ENCODE measurements at places on chromosomes 1 and 21. TPM values are rescaled to one million over a fixed set of nuclear protein-coding genes. Genes with fewer than 3 reads are reported as not detected.

- H3K4me1 ChIP-seq: peaks cover 7% of the 10 kb centered on the region
- no peaks in the 10 kb centered on the region for H3K27me3 ChIP-seq
- H3K4me3 ChIP-seq: no peak overlapping the region
- peak overlapping the region; percentile 46 for H3K27ac ChIP-seq
Measured at GRCh38 chr1:183239793-183240525, 53.9 kb downstream of the LAMC2 start.

GRCh38 chr1:169102567-169102966 lies 3.9 kb upstream of the ATP1B1 start:
- peaks cover 31% of the 10 kb centered on the region for H3K4me1 ChIP-seq
- DNase-seq: peak; percentile 86
- H3K36me3 ChIP-seq: no peaks in the 10 kb centered on the region

DNA sequence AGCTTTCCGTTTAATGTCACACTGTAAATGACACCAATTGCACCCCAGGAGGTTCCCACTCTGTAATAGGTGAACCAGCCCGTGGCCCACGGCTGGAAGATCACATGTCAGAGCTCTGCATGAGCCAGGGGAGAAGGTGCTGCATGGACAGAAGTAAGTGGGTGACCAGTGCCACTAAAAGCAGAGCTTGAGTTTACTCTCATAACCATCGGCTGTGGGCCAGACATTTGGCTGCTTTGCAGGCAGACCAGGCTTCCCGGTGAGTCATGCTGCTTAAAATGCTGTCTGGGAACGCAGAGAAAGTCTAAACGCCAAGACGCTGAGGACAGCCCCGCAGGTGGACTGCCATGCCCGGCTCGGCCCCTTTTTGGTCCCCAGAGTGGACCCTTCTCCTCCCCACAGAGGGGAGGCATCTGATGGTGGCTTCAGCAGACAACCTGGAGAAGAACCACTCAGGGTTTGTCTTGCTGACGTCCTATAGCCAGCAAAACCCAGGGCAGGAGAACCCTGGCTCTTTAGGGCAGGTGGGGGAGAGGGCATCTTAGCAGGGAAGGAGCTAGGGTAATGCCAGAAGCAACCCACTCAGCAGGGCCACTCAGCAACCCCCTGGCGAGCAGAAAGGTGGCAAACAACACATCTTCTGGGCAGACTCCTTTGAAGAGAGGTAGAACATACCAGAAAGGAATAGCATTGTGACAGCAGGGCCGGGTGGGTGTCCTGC lies 7.3 kb downstream of the KIAA2013 start:
- peaks cover 38% of the 10 kb centered on the region for H3K36me3 ChIP-seq
- H3K4me3 ChIP-seq: no peak overlapping the region
- H3K4me1 ChIP-seq: peaks cover 25% of the 10 kb centered on the region
- no peak overlapping the region for H3K27ac ChIP-seq
- no peak for DNase-seq

DNA sequence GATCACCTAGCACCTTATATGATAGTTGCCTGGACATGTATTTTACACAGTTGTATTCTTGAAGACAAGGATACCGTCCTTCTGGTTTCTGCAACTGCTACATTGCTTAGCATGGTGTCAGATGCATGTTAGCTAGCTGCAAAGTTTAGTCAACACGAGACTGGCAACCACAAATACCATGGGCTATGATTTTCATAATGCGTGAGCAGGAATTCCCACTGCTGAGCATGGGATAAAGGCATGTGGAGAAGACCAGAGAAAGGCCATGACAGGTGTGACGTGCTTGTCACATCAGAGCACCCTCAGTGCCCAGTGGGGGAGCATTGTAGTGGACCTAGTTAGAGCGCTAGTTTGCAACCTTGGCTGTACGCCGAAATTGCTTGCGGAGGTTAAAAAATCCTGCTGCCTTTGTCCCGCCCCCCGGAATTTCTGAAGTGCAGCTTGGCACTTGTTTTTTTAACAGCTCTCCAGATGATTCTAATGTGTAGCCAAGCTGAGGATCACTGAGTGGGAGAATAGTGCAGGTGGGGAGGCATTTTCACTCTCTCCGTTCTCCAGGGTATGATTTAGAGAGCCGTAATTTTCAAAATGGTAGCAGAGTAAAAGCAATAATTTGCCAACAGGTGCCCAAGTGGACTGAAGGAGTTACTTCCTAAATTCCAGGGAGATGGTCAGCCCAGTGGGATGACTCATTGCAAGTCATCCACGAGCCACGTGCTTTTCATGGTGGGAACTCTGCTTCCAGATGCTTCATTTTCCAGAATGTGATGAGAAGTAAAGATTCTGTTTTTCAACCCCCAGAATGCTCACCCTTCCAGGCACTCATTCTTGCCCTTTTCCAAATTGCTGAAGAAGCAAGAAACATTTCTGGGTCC lies 81.0 kb downstream of the CNIH3 start:
- no peaks in the 10 kb centered on the region for H3K27me3 ChIP-seq
- peaks cover 11% of the 10 kb centered on the region for H3K4me1 ChIP-seq
- H3K27ac ChIP-seq: no peak overlapping the region
- peak; percentile 84 for DNase-seq
- H3K36me3 ChIP-seq: no peaks in the 10 kb centered on the region
- no peak overlapping the region for H3K4me3 ChIP-seq

DNA sequence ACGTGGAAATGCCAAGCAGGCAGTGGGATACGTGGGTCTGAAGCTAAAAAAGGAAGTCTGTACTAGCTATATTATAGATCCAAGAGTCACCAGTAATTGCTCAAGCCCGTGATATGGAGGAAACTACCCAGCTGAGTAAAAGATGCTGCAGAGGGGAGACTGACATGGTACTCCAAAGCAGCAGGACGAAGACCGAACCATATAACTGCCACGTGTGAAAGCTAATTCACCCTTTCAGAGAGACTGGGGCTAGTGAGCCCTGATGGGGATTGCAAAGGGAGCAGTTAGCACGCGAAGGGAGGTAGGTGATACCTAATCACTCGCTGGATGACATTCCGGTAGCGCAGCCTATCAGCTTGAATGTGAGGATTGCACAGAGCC lies 316 bp downstream of the AP4B1 start:
- DNase-seq: no peak
- peaks cover 17% of the 10 kb centered on the region for H3K4me1 ChIP-seq
- peak overlapping the region; percentile 58 for H3K4me3 ChIP-seq
- no peaks in the 10 kb centered on the region for H3K27me3 ChIP-seq
- H3K27ac ChIP-seq: peak overlapping the region; percentile 58
- no peaks in the 10 kb centered on the region for H3K36me3 ChIP-seq

- H3K27me3 ChIP-seq: no peaks in the 10 kb centered on the region
- no peaks in the 10 kb centered on the region for H3K36me3 ChIP-seq
- DNase-seq: no peak
- H3K4me3 ChIP-seq: no peak overlapping the region
Measured at GRCh38 chr1:193368302-193368701, 181.9 kb upstream of the B3GALT2 start.

DNA sequence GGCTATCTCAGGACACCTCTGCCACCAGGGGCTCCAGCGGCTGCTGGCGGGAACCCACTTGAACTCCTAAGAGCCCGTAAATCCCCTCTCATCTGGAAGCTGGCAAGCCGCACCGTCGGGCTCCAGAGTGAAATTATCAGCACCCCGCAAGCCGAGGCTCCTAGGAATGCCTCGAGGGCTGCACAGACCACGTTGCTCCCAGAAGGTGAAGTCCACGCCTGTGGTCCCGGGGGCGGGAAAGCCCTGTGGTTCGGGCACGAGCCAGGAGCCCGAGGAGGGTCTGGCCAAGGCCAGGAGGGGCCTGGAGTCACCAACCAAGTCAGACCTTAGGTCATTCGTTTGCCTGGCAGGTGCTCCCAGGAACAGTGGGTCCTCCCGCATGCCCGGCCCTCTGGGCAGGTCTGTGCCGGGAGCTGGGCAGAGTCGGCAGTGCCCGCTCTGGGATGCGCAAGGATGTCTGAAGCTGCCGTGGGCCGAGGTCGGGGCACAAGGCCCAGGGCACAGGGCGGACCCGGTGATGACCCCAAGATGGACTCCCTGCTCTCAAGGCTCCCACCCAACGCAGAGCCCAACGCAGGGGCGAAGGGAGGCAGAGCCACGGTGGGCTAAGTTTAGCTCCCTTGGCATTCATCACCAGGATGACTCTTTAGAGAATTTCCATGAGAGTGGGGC lies 8.9 kb downstream of the ACTRT2 start:
- H3K4me1 ChIP-seq: no peaks in the 10 kb centered on the region
- no peak for DNase-seq
- H3K4me3 ChIP-seq: no peak overlapping the region
- H3K27me3 ChIP-seq: no peaks in the 10 kb centered on the region
- H3K27ac ChIP-seq: no peak overlapping the region

GRCh38 chr1:183148599-183148998 lies 37.5 kb upstream of the LAMC2 start:
- no peaks in the 10 kb centered on the region for H3K27me3 ChIP-seq
- peaks cover 11% of the 10 kb centered on the region for H3K4me1 ChIP-seq
- no peak overlapping the region for H3K4me3 ChIP-seq
- peaks cover 3% of the 10 kb centered on the region for H3K36me3 ChIP-seq

GRCh38 chr1:47184090-47184821 lies 5.6 kb downstream of the PDZK1IP1 start:
- H3K36me3 ChIP-seq: no peaks in the 10 kb centered on the region
- H3K27me3 ChIP-seq: no peaks in the 10 kb centered on the region
- H3K4me3 ChIP-seq: no peak overlapping the region
- H3K4me1 ChIP-seq: peaks cover 12% of the 10 kb centered on the region
- DNase-seq: no peak

DNA sequence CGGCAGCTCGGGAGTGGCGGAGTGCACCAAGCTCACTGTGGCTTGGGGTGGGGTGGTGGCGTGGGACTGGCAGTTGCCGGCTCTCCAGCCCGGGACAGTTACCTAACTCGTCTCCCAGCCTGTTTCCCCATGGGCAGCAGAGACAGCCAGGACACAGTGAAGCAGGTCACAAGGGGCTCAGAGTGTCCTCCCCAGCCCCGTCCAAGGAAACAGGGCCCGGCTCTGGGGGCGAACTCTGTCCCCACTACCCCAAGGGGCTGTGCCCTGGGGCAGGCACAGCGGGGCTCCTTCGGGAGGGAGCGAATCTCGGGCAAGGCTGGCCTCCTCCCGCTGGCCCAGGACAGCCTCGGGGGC lies 759 bp downstream of the GPR157 start:
- peak overlapping the region; percentile 48 for H3K4me3 ChIP-seq
- H3K4me1 ChIP-seq: peaks cover 24% of the 10 kb centered on the region
- peak; percentile 58 for DNase-seq

DNA sequence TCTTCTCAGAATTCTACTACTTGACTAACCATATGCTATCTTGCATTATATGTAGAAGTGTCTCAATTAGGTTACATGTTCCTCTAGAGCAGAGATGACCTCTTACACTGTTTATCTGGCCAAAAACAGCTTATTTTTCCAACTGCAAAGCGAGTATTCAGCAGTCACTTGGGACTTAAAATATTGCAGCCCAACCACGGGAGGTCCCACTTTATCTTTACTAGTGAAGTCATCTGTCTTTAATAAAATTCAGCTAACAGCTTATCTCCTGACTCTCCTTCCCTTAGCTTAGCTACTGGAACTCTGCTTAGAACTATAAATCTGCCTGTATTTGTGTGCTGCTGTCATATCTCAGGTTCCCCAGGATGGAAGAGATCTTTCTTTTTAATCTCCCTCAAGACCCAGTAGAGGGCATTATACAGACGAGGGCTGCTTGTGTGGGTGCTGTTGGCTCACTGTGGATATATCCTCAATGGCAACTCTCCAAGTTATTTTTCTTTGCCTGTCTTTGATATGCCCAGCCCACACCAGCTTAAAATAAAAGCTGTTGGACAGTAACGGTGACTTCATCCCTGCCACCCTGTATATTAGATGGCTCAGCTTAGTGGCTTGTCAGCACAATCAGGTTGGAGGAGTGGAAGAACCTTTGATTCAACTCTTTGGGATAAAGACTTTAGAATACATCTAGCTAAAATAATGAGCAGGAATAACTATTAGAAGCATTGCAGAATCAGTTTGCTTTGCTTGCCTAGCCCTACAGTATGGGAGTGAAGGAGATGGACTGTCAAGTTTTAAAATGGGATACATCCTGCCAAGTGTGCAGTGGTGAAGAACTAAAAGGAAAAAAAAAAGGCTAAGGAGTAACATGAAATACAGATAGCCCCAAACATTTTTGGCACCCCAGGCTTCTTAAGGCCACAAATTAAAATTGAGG lies 9.6 kb downstream of the ENSA start:
- no peaks in the 10 kb centered on the region for H3K27me3 ChIP-seq
- peak overlapping the region; percentile 73 for H3K27ac ChIP-seq
- H3K4me3 ChIP-seq: no peak overlapping the region
- H3K36me3 ChIP-seq: peaks cover 40% of the 10 kb centered on the region
- peak; percentile 32 for DNase-seq

- no peaks in the 10 kb centered on the region for H3K27me3 ChIP-seq
- peak overlapping the region; percentile 86 for H3K27ac ChIP-seq
- no peak overlapping the region for H3K4me3 ChIP-seq
Measured at GRCh38 chr1:55216096-55216495, 932 bp upstream of the USP24 start.

- H3K27ac ChIP-seq: no peak overlapping the region
- no peak overlapping the region for H3K4me3 ChIP-seq
- no peaks in the 10 kb centered on the region for H3K4me1 ChIP-seq
Measured at GRCh38 chr21:31180256-31181081, 142.2 kb upstream of the KRTAP19-8 start.

- no peaks in the 10 kb centered on the region for H3K36me3 ChIP-seq
- H3K4me1 ChIP-seq: no peaks in the 10 kb centered on the region
- DNase-seq: no peak
- no peaks in the 10 kb centered on the region for H3K27me3 ChIP-seq
- H3K4me3 ChIP-seq: no peak overlapping the region
- H3K27ac ChIP-seq: no peak overlapping the region
Measured at GRCh38 chr1:185603158-185603557, 131.0 kb upstream of the HMCN1 start.

- H3K27me3 ChIP-seq: no peaks in the 10 kb centered on the region
- H3K27ac ChIP-seq: no peak overlapping the region
- H3K4me1 ChIP-seq: peaks cover 11% of the 10 kb centered on the region
- DNase-seq: no peak
- H3K36me3 ChIP-seq: peaks cover 37% of the 10 kb centered on the region
Measured at GRCh38 chr1:223761411-223761810, 49.1 kb downstream of the CAPN2 start.

- DNase-seq: no peak
- H3K36me3 ChIP-seq: no peaks in the 10 kb centered on the region
- H3K27ac ChIP-seq: no peak overlapping the region
- H3K4me3 ChIP-seq: no peak overlapping the region
- no peaks in the 10 kb centered on the region for H3K4me1 ChIP-seq
- H3K27me3 ChIP-seq: no peaks in the 10 kb centered on the region
Measured at GRCh38 chr1:21198929-21199328, 22.2 kb upstream of the EIF4G3 start.

KCND3 gene
- total RNA-seq: 4.3 TPM

TGFB2 gene
- total RNA-seq: 8.3 TPM

TP73 gene
- not detected for total RNA-seq

AQP10 gene
- total RNA-seq: not detected

GJA8 gene
- total RNA-seq: not detected

RHD gene
- total RNA-seq: not detected

RSPH1 gene
- total RNA-seq: 2.7 TPM

ALPL gene
- total RNA-seq: 4.0 TPM

CD1B gene
- not detected for total RNA-seq

ACTL8 gene
- total RNA-seq: not detected

All from thyroid gland (tissue), 4 donors.